Activated CD4-positive, CD25-positive, alpha-beta regulatory T cell (primary cell): ENCODE measurements at places on chromosomes 5 and 9.

GRCh38 chr5:52964138-52964537 is 25.0 kb upstream of the ITGA2 start:
- DNase-seq = no peak

DNA sequence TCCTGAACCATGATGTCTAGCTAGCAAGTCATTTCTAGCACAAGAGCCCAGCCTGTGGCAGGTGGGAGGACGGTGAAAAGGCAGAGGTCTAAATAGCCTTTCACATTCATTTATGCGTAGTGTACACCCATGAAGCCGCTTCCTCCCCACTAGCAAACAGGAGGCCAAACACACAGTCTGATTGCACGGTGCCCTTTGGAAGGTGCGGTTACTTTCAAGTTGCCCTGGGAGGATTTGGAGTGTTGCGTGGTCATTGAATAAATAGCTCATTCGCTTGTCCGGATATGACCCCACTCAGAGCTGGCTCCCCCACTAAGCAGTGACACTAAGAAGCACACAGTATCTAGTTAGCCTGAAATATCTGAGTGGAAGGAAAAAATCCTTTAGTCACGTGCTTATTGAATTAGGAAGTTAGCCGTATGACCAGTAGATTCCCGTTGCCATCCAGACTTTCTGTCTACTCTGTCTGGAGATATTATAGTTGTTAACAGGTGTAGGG is 664 bp upstream of the ARSB start:
- DNase-seq = peak; percentile 22

DNA sequence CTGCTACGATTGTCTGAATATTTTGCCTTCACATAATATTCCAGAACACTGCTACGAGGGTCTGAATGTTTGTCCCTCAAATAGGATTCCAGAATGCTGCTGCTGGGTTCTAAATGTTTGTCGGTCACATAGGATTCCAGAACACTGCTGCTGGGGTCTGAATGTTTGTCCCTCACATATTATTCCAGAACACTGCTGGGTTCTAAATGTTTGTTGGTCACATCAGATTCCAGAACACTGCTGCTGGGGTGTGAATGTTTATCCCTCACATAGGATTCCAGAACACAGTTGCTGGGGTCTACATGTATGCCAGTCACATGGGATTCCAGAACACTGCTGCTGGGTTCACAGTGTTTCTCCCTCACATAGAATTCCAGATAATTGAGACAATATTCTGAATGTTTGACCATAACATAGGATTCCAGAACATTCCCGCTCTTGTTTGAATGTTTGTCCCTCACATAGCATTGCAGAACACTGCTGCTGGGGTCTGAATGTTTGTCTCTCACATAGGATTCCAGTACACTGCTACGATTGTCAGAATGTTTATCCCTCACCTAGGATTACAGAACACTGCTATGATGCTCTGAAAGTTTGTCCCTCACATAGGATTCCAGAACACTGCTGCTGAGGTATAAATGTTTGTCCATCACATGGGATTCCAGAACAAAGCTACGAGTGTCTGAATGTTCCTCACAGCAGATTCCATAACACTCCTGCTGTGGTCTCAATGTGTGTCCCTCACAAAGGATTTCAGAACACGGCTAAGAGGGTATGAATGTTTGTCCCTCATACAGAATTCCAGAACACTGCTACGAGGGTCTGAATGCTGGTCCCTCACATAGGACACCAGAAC is 201.8 kb downstream of the FOXD4L6 start:
- no peak for DNase-seq

- DNase-seq = no peak
Observed at GRCh38 chr5:3317051-3317795, 278.4 kb upstream of the IRX1 start.

GRCh38 chr9:16266648-16267276 is 603.7 kb downstream of the BNC2 start:
- no peak for DNase-seq

- no peak for DNase-seq
Observed at GRCh38 chr9:23926368-23926767, 100.3 kb upstream of the ELAVL2 start.

- DNase-seq = no peak
Observed at GRCh38 chr5:34666392-34667080, 10.4 kb downstream of the RAI14 start.

DNA sequence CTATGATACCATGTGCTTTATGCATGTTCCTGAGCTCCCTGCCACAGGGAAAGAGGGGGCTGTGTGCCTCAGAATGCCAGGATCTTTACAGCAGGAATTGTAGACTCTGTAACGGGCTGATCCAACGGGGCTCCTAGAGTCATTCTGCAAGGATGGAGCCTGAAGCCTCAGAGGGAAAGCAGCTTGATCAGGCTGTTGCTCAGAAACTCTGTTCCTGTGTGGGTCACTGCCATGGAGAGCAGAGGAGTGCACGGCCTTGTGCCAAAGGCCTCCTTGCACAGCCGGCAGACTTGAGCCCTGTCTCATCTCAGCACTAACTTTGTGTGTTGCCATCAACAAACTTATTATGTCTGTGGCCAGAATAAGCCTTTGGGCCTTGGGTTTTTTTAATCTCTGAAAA is 51.8 kb downstream of the AMBP start:
- DNase-seq = no peak

- no peak for DNase-seq
Observed at GRCh38 chr5:2721385-2722138, 29.9 kb downstream of the IRX2 start.

DNA sequence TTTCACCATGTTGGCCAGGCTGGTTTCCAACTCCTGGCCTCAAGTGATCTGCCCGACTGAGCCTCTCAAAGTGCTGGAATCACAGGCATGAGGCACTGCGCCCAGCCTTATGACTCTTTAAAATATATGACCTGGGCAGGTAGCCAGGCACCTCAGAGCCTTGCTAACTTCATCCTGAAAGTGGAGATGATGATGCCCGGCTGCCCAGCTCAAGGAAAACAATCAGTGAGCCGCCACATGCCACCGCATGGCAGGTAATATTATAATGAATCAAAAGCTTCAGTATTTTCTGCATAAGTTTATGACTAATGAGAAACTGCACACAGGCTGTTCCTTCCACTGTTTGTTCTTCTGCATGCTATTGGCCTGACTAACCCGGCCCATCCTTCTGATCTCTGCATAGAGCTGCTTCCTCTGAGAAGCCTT is 30.4 kb upstream of the DMRT1 start:
- DNase-seq = no peak

DNA sequence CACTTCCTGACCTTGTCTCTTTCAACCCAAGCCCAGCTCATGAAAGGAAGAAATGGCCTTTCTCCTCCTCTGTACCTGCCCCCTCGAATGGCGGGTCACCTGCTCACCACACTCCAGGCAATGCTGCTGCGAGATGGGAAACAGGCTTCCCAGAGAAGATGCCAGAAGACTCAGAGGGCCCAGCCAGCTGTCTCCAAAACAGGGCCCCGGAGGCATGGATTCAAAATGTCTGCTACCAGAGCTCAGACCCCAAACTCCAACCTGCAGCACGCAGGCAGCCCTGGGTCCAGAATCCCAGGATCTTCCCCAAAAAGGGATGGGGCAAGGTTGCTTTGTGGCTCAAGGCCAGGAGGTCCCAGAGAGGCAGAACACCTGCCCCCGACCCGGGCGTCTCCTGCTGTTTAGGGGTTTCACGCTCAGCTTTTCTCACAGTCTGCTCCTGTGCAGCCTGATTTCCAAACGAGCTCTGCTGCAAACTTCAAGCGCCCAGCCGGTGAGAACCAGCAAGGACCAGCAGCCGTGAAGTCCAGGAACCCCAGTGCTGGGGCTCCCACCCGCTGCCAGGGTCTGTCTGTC is 42.5 kb downstream of the VAV2 start:
- no peak for DNase-seq

GRCh38 chr9:36100532-36100931 is 36.0 kb upstream of the GLIPR2 start:
- no peak for DNase-seq

GRCh38 chr9:128898382-128898781 is 16.4 kb downstream of the LRRC8A start:
- DNase-seq = no peak

- no peak for DNase-seq
Observed at GRCh38 chr5:55440188-55440646, 94.5 kb downstream of the PLPP1 start.
